ENCODE measurements at places on chromosomes 4 and X.

DNA sequence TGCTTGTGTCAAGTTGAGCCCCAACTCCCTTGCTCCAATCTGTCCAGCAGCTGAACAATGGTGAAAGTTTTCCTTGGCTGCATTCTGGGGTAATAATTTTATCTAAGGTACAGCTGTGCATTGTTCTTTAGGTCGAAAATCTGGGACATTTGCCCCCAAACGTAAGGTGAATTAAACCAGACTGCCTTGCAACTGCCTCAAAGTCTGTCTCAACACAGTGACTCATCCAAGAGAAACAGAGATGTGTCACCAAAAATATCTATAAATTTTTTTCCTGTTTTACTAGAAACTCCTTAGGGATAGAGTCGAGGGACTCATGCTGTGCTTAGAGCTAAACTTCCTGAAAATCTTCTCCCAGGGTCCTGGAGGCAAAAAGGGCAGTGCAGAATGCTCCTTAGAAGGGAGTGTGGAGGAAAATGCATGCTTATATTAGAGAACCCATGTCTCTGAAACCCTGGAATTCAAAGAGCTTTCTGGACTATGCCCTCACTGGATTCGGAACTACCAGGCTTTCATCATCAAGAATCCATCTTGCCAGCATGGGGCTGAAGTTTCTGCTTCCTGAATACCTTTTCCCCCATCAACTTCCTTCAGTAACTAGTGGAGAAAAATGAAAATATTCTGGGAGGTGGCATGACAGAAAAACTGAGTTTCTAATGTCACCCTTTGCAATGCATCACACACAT is 115.7 kb downstream of the PALLD start:
- DNase-seq: no peak

DNA sequence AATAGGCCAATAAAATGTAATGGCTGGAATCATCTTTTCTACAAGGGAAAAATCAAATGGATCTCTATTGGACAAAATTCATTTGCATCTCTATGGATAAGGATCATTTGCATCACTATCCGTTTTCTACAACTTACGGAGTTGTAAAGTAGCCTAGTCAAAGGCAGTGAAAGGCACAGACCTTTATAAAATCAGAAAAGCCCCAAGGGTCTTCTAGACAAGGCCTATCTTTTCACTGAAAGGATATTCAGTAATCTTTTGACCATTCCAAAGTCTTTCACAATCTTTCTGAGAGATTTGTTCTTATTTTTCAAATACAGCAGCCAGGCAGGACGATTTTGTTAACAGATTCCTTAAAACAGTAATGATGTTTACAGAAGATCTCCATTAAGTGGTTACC is 119.5 kb upstream of the JADE1 start:
- no peak for DNase-seq

GRCh38 chrX:150236327-150236726 is 126.8 kb upstream of the MAMLD1 start:
- DNase-seq: no peak

DNA sequence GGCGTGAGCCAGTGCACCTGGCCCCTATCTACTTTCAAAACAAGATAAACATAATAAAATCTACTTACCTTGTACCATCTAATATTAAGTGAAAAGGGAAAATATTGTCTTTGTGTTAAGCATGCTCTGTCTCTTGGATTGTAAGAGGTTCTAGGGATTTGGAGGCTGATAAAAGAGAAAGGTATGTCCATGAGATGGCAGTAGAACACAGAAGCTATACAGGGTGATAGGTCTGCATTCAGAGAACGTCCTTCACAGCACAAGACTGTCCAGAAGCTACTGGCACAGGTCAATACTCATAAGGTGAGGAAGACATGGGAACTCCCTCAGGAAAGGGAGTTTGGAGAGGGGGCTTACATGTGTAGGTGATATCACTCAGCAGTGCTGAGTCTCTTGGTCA is 135.5 kb downstream of the TMEM47 start:
- no peak for DNase-seq

DNA sequence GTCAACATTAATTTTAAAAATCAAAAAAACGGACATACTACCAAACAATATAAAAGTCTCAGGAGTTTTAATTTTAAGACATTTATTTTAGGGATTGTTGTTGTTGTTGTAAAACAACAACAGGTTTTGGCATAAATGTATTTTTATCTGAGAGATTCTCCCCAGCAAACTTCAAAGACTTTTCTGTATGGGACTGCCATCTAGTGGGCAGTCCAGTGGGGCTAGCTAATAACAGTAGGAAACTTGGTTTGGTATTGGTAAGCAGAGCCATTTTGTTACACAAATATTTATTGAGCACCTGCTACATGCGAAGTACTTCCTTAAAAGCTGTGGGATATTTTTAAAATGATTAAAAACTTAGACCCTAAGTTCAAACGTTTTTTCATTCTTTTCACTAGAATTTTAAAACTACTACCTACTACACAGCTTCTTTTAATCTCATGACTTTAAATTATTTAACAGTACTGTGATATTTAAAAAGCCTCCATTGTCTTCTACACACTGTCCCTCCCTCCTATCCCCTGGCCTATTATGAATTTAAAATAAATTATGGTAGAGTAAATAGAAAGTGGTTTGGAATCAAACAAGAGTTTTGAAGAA is 1028.4 kb upstream of the INTU start:
- DNase-seq: no peak

GRCh38 chrX:12497832-12498591 is 293.2 kb upstream of the PRPS2 start:
- no peak for DNase-seq

- no peak for DNase-seq
Measured at GRCh38 chr4:42579903-42580302, 77.0 kb downstream of the ATP8A1 start.

GRCh38 chr4:181566490-181566889 is 676.7 kb upstream of the TENM3 start:
- no peak for DNase-seq

- no peak for DNase-seq
Measured at GRCh38 chrX:38652934-38653442, 91.6 kb downstream of the TSPAN7 start.
